Esophagus squamous epithelium (tissue), 5 donors: ENCODE measurements at places on chromosomes 6 and 20. TPM values are rescaled to one million over a fixed set of nuclear protein-coding genes. Genes with fewer than 3 reads are reported as not detected.
A peak's percentile ranks its signal among the peaks of the same experiment; 100 is the strongest.

- no peaks in the 10 kb centered on the region for H3K27me3 ChIP-seq
- H3K36me3 ChIP-seq, result no peaks in the 10 kb centered on the region
- H3K4me3 ChIP-seq, result peak within 1 kb of the TSS; percentile 26
- H3K4me1 ChIP-seq, result no peaks in the 10 kb centered on the region
- DNase-seq, result no peak
- H3K27ac ChIP-seq, result peak within 1 kb of the TSS; percentile 72
These were observed at the start of gene LTA for GRCh38 chr6:31572041-31572911. Gene LTA (plus strand): TSS chr6:31572289. CDS start chr6:31572743, 454 bp downstream.

DNA sequence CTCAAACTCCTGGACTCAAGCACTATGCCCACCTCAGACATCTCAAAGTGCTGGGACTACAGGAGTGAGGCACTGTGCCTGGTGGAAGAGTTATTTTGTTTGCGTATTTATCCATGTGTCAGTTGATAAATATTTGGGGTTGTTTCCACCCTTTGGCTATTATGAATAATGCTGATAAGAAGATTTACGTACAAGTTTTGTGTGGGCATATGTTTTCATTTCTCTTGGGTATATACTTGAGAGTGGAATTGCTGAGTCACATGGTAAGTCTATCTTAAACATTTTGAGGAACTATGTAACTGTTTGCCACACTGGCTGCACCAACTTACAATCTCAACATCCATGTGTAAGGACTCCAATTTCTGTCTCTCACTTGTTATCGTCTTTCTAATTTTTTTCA lies 200.3 kb downstream of the RNGTT start:
- no peak overlapping the region for H3K4me3 ChIP-seq
- no peak for DNase-seq
- no peak overlapping the region for H3K27ac ChIP-seq
- H3K27me3 ChIP-seq, result no peaks in the 10 kb centered on the region
- H3K4me1 ChIP-seq, result no peaks in the 10 kb centered on the region

DNA sequence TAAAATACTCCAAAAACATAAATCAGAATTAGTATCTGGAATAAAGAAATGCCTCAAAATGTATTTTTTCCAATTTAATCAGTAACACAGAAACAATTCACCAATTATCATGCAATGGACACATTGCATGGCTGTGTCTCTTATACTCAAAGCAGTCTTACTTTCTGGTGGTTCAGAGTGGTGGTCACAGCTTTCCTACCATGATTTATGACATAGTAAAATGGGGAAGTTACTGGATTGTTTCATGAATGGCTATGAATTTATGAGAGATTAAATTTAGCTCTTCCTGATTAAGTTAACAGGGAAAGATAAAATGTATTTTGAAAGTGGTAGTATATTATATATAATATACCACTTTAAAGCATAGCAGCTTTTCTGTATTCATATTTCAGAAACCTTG lies 331.5 kb upstream of the MAP3K7 start:
- no peaks in the 10 kb centered on the region for H3K36me3 ChIP-seq
- H3K4me3 ChIP-seq, result no peak overlapping the region

GRCh38 chr6:8858854-8859331 lies 423.5 kb upstream of the SLC35B3 start:
- no peak overlapping the region for H3K4me3 ChIP-seq
- no peaks in the 10 kb centered on the region for H3K27me3 ChIP-seq
- H3K4me1 ChIP-seq, result no peaks in the 10 kb centered on the region
- no peak for DNase-seq
- no peaks in the 10 kb centered on the region for H3K36me3 ChIP-seq

The TMEM200A gene
- total RNA-seq, result not detected
